NCI-H1417 treated with DMSO at 0.1 percent for 48 hours (cell line): ENCODE measurements at places on chromosomes 1 and 21.

GRCh38 chr1:234214911-234215892 is 158.1 kb upstream of the COA6 start:
- no peak for DNase-seq

- no peak for DNase-seq
Observed at GRCh38 chr1:111943066-111943465, 46.4 kb downstream of the KCND3 start.

GRCh38 chr1:54227091-54227602 is 27.2 kb downstream of the MRPL37 start:
- no peak for DNase-seq

- no peak for DNase-seq
Observed at GRCh38 chr1:90291431-90292216, 296.7 kb downstream of the ZNF326 start.

DNA sequence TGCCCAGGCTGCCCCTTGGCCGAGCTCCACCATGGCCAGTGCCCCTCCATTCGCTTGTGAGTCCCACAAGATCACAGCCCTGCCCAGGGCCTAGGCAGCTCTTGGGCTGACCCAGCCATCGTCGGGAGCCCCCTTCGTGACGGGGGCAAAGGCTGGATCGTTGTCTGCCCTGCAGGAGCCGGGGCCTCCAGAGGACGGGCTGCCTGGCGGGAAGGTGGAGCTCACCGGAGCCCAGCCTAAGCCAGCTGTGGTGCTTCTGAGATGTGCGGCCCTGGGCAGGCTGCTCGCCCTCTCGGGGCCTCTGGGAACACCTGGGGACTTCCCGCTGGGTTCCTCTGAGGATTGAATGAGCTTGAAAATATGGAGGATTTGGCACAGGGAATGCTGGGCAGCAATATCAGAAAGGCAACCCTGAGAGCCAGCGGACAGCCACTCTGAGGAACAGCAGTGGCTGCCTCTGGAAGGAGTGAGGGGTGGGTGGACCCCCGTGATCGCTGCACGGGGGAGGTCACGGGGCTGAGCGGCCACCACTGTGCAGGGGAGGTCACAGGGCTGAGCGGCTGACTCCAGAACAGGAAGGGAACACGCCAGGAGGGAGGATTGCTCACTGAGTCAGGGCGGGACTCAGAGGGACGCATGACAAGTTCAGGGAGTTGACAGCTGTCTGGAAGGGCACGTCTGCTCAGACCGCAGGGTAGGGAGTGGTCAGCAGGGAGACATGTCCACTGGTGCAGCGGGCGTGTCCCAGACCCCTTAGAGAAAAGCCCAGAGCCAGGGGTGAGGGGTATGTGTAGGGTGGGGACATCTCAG is 19.3 kb downstream of the TP73 start:
- no peak for DNase-seq

DNA sequence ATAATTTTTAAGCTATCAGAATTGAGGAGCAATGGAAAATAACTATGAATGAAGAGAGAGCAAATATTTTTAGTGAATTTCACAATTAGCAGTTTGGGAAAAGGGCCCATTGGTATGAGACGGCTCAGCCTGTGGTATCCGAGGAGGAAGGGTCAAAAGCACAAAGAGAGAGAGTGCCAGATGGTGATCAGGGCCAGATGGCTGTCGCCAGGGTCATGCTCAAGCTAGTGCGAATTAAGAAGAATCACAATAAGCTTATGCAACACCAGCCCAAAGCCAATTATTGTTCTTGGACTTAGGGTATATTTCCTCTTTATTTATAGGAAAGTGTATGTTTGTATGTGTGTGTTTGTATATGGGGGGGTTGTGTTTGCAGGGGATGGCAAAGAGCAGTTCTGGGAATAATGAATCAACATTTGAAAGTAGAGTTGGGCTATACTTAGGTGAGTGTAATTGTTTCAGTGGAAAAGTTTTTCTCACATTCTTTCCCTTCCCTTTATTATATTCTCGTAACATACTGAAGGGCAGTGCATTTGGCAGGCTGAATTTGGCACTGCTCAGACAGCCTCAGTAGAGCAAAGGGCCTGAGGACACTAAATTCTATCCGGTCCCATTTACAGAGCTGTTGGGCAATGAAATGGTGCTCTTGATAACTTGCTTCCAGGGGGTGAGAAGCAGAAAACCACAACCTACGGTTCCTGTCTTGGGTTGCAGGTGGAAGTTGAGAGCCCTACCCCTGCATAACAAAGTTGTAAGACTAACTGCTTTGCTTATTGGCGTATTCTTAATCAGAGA is 19.5 kb upstream of the DDR2 start:
- no peak for DNase-seq

DNA sequence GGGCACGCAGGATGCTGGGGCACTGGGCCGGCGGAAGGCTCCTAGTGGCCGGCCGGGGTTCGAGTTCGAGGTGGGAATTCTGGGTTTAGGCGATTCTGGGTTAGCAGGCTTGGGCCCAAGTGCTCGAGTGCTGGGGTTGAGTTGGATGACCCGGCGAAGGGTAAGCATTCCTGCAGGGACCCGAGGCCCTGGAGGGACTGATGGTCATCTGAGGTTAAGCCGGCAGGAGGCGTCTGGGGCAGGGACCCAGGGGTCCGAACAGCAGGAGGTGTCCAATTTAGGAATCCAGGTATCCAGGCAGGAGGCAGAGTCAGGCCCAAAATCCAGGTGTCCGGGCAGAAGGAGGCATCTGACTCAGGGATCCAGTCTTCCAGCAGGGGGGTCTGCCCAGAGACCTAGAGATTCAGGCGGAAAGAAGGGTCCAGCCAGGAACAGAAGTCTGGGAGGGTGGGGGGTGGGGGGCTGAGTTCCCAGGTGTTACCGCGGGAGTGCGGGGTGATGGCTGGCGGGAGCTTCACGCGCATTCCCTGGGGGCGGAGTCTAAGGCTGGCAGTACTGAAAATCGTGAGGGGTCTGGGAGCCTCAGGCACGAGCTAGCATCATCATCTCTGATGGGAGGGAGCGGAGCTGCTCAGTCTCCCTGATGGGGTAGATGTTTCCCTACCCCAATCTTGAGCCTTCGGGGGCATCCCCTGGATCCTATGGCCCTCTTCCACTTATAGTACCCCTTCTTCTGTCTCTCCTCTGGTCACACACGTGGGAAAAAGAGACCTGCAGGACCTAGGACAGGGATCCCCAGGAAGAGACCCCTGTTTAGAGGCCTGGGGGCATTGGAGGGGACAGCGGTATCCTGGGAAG is 585 bp downstream of the GPR3 start:
- no peak for DNase-seq

DNA sequence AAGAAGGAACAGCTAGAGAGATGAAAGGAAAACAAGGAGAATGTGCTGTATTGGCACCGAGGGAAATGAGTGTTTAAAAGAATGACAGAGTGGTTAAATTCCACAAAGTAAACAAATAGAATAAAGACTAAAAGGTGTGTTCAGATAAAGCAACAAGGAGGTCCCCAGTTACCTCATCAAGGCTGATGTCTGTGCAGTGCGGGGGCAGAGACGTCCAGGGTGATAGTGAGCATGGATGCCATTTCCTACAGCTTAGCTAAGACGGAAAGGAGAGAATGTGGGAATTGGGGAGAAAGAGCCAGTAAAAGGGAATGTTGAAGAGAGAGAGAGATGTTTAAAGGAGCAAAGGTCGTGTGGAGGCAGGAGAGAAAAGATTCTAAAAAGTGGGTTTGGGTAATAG is 15.5 kb downstream of the LMOD1 start:
- DNase-seq: no peak

DNA sequence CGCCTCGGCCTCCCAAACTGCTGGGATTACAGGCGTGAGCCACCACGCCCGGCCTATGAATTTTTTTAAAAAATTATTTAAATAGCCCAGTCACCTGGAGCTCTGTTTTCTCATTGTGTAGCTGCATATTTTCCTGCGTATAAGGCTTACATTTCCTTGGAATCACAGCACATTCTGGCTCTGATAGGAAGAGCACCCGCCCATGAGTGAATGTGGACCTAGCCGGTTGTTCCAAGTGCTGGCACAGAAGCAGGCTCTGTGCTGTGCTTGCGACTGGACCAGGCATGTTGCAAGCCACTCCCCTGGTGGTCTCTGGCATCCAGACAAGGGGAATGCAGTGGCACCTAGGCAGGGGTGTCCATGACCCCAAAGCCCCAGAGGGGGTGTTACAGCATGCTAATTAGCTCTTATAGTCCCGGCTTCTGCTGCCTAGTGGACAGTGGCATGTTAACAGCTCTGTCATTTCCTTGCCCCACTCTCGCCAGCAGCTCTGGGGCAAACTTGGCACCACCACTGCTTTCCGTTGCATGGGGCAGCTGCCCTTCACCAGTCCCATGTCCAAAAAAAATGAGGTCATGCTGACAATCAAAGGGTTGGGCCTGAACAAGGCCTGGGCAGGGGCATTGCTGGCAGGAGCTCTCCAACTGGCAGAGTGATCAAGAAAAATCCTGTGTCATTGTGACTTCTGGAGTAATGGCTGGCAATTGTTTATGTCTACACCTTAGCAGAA is 5.2 kb upstream of the VTCN1 start:
- no peak for DNase-seq

- DNase-seq: no peak
Observed at GRCh38 chr1:23625459-23625858, 66.1 kb upstream of the RPL11 start.

DNA sequence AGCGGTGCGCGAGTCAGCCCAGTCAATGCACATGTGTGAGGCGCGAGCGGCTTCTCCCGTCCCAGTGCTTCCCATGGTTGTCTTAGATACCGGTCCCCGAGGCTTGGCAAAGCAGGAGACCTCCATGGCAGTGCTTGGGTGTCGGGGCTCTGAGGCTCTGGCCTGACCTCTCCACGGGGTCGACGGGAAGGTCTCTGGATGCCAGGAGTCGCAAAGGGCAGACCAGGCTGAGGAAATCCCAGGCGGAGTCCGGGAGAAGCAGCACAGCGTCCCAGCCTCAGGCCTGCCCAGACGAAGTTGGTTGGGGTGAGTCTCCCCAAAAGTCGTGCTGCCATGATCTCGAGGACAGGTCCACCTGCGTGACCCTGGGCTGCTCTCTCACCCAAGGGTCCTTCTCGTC is 3881.6 kb downstream of the SRGAP2C start:
- no peak for DNase-seq
